ENCODE measurements at places on chromosomes 2 and 18.

DNA sequence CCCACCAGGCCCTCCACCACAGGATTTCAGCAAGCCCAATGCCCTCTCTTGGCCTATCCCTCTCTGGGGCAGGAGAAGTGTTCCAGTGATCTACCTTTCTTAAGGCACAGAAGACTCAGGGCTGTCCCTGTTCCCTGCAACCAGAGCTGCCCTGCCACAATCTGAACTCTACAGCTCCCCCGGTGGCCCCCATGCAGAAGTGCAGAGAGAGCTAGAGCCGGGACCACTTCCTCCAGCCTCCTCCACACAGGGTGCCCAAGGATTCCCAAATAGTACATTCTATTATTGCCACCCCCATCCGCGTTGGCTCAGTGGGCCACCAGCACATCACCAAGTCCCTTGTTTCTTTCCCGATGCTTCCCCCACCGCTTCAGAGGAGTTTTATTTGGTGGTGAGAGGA is 114.8 kb upstream of the PTPRM start:
- DNase-seq: no peak

DNA sequence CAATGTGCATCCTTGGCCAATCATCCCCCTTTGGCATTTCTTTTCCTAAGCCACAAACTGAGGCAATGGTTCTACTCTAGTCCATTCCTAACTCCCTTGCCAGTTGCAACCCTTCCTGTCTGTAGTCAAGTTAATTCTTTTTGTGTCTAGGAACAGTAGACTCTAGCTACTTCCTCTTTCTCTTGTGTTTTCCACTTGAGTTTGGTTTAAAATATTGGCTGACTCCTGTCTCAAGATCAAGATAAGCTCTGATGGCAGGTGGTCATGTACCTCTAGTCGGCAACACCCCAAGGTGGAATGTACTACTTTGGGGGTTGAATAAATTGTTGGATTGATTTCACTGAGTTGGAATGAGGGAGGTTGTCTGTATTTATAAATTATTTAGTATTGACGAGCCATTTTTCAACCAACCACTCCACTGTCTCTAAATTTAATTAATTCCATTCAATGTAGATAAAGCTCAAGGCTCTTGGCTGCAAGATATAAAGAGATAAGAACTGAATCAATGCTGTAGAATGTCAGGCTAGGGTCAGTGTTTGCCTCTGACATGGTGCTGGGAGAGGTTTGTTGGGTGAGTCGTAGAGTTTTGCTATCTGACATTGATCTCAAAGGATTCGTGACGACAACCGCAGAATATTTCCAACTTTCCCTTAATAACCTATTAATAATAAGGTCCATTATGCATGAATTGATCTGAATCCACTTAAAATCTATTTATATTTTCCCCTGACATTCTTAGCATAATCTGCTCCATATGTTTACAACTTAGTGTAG is 188.7 kb upstream of the APCDD1 start:
- DNase-seq: no peak

- no peak for DNase-seq
Measured at GRCh38 chr18:30245766-30246455, 796.6 kb downstream of the DSC3 start.

GRCh38 chr2:219573166-219573565 is 1.1 kb downstream of the INHA start:
- DNase-seq: no peak

- DNase-seq: no peak
Measured at GRCh38 chr18:7577706-7578105, 10.6 kb downstream of the PTPRM start.

DNA sequence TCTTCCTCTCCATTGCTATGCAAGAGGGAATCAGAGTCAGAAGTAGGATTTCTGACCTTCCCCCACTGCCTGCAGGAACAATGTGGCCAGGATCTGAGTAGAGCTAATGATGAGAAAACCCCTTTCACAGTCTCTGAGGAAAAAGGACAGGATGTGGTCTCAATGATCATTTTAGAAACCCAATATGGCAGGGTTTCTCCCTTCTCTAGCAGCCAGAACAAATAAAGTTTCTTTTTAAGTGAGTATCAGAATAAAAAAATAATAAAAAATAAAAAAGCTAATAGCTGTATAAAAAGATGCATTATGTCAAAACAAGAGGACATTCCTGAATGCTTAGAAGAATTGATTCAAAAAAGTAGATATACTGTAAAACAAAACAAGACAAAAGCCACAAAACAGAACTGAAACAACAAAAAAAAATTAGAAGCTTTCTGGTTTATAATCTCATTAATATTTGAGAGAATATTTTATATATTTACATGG is 1124.9 kb upstream of the ZEB2 start:
- DNase-seq: no peak

DNA sequence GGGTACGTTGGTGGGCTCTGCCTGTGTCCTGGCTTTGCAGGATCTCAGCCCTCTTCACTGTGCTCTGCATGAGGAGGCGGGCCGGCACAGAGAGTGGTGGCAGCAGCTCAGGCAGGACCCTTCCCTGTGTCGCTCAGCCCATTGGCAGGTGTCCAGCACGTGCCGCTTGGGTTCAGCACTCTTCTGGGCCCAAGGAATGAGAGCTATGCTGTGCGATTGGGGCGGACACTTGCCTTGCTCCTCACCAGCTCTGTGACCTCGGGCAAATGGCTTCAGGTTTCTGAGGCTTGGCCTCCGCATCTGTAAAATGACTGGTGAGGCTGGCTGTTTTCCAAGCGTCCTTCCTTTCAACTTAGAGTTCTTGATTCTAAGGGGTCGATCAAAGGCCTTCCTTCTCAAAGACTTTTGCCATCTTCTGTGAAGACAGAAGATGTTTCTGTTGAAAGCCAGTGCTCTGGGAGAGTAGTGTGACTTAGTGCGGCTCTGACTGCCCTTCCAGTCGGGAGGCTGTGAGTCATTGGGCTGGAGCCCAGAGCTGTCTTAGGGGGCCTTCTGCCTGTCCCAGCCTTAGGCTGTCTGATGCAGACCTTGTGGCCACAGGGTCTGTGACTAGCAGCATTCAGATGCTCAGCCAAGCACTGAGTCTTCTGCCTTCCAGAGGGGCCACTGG is 35.6 kb downstream of the GLI2 start:
- DNase-seq: no peak

DNA sequence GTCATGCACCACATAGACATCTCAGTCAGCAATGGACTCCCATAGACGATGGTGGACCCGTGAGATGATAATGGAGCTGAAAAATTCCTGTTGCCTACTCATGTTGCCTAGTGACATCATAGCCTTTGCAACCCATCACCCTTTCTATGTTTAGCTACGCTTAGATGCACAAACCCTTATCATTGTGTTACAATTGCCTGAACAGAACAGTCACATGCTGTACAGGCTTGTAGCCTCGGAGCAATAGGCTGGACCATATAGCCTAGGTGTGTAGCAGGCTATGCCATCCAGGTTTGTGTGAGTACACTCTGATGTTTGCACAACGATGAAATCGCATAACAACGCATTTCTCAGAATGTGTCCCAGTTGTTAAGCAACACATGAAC is 221.6 kb downstream of the ALPK2 start:
- no peak for DNase-seq

GRCh38 chr2:132690664-132691303 is 20.8 kb upstream of the LYPD1 start:
- no peak for DNase-seq

GRCh38 chr2:195037045-195037444 is 620.0 kb upstream of the SLC39A10 start:
- no peak for DNase-seq

GRCh38 chr2:56202381-56203121 is 18.8 kb downstream of the CCDC85A start:
- DNase-seq: no peak

- DNase-seq: no peak
Measured at GRCh38 chr2:99670768-99671734, 181.2 kb upstream of the REV1 start.

GRCh38 chr18:24160086-24160485 is 21.2 kb downstream of the CABYR start:
- no peak for DNase-seq

- DNase-seq: no peak
Measured at GRCh38 chr18:27609221-27609620, 424.1 kb upstream of the CHST9 start.

GRCh38 chr18:2780750-2781149 is 66.1 kb upstream of the EMILIN2 start:
- no peak for DNase-seq

- no peak for DNase-seq
Measured at GRCh38 chr2:113237604-113238160, 41.0 kb downstream of the PAX8 start.

- no peak for DNase-seq
Measured at GRCh38 chr2:66762761-66763160, 327.8 kb downstream of the MEIS1 start.

- DNase-seq: no peak
Measured at GRCh38 chr2:84486441-84487115, 27.5 kb upstream of the SUCLG1 start.

DNA sequence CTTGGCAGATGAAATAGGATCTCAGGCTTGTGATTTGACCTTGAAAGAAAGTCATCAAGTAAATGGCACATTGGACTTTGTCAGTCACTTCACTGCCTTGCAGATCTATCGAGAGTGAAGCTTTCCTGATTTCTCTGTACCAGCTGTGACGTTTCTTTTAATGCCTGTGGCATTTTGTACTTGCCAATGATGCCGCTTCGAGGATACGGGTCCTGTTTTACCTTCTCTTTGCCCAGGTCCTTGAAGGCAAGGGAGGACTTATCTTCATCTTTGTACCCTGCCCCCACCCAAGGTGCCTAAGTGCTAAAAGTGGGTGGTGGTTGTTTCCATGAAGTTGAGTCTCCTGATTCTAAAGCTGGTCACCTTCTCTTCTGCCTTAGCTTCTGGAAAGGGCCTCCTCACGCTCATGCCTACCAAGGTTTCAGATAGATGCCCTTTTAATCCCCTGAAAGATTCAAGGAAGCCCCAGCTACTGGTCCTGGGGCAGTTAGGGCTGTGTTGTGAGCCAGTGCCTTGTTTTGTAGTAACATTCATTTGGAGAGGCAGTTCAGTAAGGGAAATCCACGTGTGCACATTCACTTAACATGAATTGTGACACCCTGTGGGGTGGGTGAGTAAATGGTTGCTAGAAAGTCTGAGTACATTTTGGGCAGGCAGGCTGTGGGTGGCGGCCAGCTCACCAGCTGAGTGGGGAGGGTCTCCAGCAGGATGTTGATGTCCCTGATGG is 6.1 kb downstream of the LBH start:
- peak; percentile 73 for DNase-seq

- DNase-seq: no peak
Measured at GRCh38 chr2:101480764-101481163, 5.9 kb upstream of the RFX8 start.

- DNase-seq: no peak
Measured at GRCh38 chr2:44933434-44933951, 8.0 kb upstream of the SIX3 start.

GRCh38 chr2:2850218-2850755 is 519.2 kb upstream of the MYT1L start:
- DNase-seq: no peak

- no peak for DNase-seq
Measured at GRCh38 chr2:238042849-238043584, 17.8 kb upstream of the SCLY start.

DNA sequence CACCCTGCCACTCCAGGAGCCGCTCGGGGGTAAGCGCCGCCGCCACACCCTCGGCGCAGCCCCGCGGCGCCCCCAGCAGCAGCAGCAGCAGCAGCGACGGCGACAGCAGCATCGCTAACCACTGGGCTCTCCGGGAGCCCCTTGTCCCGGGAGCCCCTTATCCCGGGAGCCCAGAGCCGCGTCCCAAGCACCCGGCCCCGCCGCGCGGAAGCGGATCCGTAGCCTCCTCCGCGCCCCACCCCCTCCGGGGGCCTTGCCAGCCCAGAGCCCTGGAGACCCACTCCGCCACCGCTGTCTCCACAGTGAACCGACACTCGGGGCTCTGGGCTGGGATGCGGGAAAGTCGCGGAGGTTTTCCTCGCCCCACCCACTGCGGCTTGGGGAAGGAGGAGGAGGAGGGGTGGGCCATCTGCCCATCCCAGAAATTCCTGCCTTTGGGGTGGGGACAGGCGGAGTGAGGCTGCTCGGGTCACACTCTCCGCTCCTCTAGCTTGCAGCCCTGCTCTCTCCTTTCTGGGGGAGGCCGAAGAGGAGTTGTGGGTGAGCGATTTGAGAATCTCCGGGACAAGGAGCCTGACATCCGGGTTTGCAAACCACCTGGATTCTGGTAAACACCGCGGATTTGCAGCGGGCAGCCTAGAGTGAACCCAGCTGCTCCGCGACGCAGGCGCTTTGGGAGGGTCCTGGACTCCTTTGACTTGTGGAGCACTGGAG is at the start of gene PLA2R1:
PLA2R1 (minus strand) TSS at position 324 of the 714 bp plus-strand sequence; CDS start at position 112, 212 bp downstream.
- DNase-seq: peak; percentile 17

DNA sequence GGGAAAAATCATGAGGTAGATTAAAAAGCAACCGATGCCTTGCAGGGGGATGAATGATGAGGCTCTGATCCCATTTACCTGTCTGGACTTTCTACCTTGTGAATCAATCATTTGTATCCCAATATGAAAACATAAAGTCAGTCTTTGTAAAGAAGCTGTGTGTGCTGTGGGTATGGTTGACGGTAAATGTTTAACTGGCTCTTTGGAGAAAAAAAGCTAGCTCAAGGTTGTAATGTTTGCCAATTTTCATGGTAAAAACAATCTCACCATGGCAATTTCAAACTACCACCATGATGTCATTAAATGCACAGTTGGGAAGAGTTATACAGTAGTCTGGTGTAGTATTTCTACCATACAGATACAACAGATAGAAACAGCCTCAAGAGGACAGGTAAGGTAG is 14.6 kb downstream of the TTR start:
- DNase-seq: no peak

DNA sequence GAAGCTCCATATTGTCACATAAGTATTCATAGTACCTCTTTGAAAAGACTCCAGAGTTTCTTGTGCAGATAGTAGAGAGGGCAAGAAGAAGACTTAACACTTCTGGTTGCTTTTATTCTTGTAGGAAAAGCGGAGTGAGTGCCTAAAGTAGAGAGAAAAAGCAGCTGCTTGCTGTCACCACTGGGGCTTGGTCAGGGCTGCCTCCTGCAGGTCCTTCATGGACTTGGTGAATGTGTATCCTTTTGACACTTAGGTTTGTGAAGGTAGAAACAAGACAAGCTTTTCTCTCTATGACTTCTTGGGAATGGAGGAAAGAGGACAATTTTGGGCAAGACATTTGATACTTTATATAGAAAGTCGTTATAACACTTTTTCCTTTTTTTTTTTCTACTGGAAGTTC is 312.8 kb upstream of the FANCL start:
- no peak for DNase-seq

GRCh38 chr18:21444465-21445212 is 155.9 kb downstream of the ESCO1 start:
- DNase-seq: no peak

GRCh38 chr2:16189029-16189835 is 248.9 kb downstream of the MYCN start:
- DNase-seq: no peak

- DNase-seq: no peak
Measured at GRCh38 chr2:170405326-170405725, 227.4 kb downstream of the MYO3B start.

DNA sequence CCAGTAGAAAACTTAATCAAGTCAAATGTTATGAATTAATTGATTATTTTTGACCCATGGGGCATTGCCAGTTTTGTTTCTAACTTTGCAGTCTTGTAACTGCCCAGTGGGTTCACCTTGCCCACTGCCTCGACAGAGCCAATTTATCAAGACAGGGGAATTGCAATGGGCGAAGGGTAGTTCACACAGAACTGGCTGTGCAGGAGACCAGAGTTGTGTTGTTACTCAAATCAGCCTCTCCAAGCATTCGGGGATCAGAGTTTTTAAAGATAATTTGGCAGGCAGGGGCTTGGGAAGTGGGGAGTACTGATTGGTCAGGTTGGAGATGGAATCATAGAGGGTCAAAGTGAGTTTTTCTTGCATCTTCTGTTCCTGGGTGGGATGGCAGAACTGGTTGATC is 168.5 kb upstream of the COPS8 start:
- no peak for DNase-seq

- no peak for DNase-seq
Measured at GRCh38 chr18:4384932-4385331, 70.2 kb downstream of the DLGAP1 start.

All from activated CD4-positive, alpha-beta memory T cell treated with anti-CD3 and anti-CD28 coated beads for 36 hours (primary cell).